ENCODE measurements at places on chromosomes 12 and 14.

DNA sequence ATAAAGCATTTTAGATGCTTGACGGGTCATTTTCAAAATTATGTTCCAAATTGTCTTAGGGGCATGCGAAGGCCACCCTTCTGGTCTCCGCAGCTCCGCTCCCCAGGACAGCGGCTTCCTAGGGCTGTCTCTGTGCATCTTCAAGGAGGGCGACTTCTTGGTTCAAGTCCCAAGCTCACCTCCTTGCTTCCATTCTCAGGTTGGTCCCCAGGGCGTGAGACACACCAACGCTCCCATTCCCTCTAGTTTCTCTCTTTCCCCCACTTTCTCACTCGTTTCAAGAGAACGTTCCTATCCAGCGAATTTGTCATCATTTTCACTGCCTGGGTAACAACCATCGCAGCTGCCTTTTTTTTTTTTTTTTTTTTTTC, 109.4 kb upstream of the CCND2 start:
- DNase-seq, result no peak

DNA sequence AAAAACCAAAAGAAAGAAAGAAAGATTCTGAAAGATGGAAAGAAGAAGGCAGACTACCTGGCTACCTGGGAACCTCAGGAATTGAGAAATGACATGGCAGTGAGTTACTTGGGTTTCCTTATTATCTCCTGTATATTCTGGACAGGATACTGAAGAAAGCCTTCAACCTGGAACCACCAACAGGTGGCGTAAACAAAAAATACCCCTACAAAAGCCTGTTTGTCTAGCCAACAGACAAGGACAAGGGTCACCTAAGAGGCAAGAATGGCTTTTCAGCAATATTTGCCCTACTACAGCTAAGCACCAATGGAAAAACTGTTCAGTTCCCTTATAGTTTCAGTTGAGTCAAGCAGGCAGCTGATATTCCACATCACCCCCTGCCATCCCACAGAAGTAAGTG, 274.9 kb downstream of the GPHN start:
- no peak for DNase-seq

GRCh38 chr12:82648259-82648909, 38.3 kb upstream of the TMTC2 start:
- no peak for DNase-seq

GRCh38 chr12:113133666-113134065, 1.9 kb downstream of the RASAL1 start:
- no peak for DNase-seq

- no peak for DNase-seq
Observed at GRCh38 chr14:53389202-53389601, 236.1 kb upstream of the DDHD1 start.
